NCI-H526 (cell line): ENCODE measurements at places on chromosomes 4 and X.

GRCh38 chr4:54005475-54005874, 58.9 kb downstream of the CHIC2 start:
- DNase-seq: no peak

- DNase-seq: peak; percentile 19
These were observed 4.3 kb downstream of the TMPRSS11E start for GRCh38 chr4:68451246-68452211.

GRCh38 chr4:21380861-21381260, 567.7 kb downstream of the KCNIP4 start:
- DNase-seq: no peak

DNA sequence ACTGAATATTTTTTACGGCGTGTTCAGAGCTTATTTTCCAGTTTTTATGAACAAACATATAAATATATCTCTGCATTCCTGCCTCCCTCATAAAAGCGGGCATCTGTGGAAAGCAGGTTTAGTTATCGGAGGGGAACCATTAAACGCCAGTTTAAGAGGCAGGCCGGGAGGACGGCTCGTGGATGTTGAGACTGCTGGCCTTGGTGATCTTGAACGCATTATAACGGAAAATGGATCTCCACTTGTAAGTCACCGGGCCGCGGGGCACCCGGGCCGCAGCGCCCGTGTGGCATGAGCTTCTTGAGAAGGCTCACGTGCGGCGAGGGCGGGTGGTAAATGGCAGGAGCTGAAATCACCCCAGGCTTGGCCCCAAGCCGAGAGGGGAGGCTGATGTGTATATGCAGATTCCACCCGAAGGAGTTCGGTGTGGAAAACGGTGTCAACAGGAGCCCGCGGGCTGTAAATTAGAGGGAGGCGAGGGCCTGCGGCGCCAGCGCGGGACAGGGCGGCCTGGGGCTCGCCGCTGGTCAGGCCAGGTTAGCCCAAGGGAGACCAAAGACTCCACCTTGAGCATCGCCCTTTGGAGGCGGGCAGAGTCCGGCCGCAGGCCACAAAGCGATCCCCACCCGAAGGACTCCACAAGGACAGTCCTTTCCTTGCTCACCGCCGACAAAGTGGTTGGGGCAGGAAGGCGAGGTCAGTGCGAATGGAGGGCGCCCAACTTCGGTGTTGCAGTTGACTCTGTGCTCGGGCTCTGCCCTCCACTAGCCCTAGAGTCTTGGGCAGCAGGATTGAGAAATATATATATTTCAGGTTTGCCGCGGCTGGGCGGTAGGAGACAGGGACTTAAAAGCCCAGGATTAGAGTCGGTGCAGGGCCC, 1.3 kb upstream of the HAND2 start:
- DNase-seq: no peak
